Aorta (tissue), 5 donors: ENCODE measurements at places on chromosomes 1 and 21.

- DNase-seq: no peak
These were observed 211.2 kb upstream of the PTBP2 start for GRCh38 chr1:96510391-96510790.

GRCh38 chr1:64754173-64754572 is 9.3 kb downstream of the RAVER2 start:
- no peak for DNase-seq

DNA sequence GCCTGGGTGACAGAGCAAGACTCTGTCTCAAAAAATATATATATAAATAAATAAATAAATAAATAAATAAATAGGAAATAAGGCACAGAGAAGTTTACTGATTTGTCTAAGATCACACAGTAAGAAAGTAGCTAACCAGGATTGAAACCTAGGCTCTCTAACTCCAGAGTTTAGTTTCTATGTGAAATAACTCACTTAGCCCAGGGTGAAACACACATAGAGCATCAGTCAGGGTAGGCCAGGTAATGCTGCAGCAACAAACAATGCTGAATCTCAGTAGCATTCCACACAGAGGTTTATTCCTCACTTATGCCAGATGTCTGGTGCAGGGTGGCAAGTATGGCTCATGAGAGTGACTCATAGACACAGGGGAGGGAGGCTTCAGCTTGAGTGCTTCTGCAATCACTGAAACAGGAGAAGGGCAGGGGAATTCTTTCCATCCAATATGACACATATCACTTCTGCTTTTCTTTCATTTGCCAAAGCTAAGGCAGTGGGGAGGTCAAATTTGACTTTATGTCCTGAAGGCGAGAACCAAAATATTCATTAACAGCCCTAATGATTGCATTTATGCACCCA is 37.1 kb upstream of the KANK4 start:
- no peak for DNase-seq

DNA sequence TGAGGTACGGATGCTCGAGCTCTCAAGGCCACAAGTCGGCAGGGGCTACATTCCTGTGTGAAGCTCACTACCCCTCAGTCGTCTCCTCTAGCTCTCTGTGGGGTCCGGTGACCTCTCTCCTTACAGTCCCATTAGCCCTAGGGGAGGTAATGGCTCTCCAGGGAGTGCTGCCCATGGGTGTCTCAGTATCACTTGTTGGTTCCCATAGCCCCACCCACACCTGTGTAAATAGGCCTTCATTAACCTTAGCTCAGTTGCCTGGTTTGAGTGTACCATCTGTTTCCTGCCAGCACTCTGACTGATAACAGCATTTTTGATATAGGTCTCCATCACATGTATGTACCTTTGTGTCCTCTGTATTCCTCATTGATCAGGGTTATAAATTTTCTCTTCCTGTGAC is 133.2 kb upstream of the KCNJ15 start:
- no peak for DNase-seq

DNA sequence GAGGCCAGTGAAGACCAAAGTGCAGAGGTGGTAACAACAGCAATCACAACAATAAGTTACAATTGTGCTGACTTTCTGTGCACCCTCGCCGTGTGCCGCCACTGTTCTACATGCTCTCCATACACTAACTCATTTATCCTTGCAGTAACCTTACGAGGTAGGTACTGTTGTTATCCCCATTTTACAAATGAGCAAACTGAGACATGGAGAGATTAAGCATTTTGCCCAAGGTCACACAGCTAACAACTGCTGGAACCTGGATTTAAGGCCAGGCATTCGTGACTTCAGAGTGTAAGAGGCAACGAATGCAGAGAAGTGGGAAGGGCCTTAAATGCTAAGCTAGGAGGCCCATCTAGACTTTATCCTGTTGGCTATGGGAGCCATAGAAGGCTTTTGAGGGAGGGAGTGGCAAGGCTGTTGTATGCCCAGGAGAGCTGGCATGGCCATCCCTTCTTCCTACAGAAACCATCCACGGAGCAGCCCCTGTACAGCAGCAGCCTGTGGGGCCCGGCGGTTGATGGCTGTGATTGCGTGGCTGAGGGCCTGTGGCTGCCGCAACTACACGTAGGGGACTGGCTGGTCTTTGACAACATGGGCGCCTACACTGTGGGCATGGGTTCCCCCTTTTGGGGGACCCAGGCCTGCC is 36.6 kb downstream of the AZIN2 start:
- DNase-seq: no peak

- no peak for DNase-seq
These were observed 25.9 kb upstream of the USP25 start for GRCh38 chr21:15703932-15704331.

DNA sequence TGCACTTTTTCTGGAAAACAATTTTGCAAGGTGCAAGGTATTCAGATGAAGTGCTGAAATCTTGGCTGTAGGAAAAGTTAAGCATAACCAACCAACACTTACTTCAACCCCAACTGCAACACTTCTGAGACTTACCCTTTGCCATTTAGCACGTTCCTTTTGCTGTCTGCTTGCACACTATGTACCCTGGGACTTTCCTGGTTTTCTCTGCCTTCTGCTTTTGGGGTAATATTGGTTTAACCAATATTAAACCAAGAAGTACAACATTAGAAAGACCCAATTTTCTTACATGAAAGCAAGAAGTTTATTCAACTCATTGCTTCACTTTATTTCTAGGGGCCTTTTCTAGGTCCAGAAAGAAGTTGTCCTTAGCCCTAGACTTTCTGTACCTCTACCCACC is 193.0 kb downstream of the HLX start:
- no peak for DNase-seq

GRCh38 chr1:19973616-19974015 is 5.8 kb downstream of the PLA2G2A start:
- DNase-seq: no peak

DNA sequence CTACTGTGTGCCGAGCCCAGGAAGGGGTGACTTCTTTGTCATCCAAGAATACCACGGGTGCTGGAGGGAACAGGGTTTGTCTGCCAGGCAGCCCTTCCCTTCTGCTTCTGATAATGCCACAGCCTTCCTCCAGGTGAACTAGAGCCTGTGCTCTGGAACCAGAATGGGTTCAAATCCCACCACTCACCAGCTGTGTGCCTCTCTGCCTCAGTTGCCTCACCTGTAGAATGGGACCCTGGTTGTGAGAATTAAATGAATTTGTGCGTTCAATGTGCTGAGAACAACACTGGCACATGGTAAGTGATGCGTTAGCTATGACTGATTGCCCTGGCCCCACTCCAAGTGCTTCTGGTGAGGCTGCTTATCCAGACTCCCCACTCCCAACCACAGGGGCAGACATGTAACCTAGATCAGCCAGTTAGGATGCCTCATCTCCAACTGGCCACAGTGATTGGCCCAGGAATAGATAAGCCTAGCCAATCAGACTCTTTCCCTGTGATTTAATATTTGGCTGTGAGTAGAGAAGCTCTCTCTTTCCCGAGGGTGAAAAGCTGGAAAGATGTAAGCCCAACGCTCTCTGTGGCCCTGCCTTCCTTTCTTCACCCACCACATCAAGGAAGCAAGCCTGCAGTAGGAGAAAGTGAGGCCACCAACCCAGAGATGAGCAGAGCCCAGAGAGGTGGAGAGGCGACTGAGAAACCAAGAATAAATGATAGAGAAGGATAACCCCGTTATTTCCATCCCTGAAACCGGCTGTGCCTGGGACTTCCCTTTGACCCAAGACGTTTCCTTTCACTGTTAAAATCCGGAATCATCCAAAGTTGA is 20.8 kb upstream of the LAPTM5 start:
- DNase-seq: no peak

DNA sequence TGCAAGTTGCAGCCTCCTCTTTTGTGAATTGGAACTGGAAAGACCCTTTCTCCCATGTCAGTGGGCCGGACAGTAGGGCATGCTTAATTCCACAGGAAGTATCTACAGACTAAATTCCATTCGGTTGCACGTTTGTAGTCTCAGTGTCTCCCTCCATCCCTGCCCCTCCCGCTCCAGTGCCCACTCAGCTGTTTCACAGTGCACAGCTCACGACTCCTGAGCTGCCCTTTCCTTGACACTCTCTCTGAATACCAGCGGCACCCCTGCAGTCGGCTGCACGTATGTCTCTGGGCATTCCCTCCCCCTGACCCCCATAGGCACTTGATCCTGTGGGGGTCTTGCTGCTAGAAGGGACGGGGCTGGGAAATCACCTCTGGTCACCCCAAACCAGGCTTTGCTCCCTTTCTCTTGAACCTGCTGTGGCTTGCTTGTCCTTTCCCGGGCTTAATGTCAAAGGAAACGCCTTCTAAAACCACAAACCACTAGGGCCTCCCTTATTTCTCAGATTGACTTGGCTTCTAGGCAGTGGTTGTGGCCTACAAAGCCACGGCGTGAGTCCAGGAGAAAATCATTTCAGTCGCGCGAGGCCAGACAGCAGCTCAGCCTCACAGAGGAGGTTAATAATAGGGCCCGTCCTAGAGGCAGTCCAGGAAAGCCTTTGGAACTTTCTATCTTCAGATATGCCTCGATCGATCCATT is 365.3 kb upstream of the PROX1 start:
- no peak for DNase-seq

GRCh38 chr1:30740251-30741238 is 17.0 kb downstream of the LAPTM5 start:
- DNase-seq: no peak

GRCh38 chr1:168007691-168008090 is 70.8 kb upstream of the MPC2 start:
- DNase-seq: no peak

- DNase-seq: no peak
These were observed 173.7 kb upstream of the COA6 start for GRCh38 chr1:234199476-234200127.

- peak; percentile 83 for DNase-seq
These were observed 43.3 kb downstream of the PTPRC start for GRCh38 chr1:198681831-198682759.

DNA sequence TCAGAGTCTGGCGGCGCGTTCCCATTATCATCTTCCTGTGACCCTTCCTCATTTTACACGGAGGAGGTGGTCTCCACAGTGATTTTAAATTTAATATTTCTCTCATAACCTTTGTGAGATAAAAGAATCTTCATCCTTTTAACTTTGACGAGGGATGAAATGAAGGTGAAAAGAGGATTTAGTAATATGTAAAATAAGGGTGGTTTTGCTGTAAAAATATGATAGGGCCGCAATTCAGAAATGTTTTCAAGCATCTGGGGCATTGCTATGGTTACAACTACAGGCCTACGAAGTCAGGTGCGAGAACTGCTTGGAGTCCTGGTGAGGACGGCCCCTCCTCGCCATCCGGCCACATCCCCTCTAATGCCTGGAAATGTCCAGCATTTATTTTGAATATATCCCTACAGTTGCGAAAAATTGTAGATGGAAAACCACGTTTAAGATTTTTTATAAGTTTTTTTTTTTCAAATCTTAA is 422 bp upstream of the RSBN1 start:
- no peak for DNase-seq

DNA sequence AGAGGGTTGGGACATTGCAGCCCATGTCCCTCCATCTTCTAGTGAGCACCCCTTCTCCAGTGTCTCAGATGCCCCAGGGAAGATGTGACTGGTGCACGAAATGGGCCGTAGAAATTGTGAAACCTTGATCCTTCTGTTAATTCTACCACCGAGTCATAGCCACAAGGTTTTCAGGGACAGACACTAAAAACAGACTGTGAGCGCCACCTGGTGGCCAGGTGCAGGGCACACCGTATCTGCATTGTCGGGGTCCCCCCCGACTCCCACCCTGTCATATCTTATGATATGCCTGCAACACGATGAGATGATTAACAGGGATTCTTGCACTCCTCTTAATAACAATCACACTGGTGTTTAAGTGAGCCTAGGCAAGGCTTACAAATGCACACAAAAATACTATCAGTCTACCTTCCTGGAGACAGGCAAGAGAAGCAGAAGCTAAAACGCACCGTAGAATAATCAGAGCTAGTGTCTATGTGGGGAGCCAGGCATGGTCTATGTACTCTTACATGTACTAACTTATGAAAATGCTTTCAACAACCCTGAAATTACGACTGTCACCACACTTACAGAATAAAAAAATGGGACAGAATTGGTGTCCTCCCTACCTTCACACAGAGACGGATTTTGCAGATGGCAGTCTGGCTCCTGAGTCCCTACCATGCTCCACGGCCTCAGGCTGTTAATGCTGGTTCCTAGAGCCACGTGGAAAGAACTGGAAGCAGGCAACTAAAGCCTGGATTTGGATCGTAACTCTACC is 57.9 kb downstream of the FHAD1 start:
- DNase-seq: peak; percentile 87

DNA sequence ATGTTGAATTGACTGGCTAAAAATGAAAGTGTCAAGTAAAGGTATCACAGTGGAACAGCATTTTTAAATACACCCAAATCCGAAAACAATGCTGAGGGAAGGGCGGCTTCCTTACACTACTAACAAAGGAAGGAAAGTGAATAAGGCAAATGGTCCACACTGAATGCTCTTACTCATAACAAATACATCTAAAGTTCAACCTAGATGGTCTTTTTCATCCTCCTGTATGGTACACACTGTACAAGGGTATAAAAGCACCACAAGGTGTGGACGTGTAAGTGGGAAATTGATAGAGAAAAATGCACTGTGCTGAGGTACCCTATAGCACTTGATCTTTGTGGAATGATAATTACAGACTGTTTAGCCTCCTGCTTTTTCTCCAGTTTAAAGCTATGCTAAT is 7.1 kb upstream of the PALMD start:
- no peak for DNase-seq

DNA sequence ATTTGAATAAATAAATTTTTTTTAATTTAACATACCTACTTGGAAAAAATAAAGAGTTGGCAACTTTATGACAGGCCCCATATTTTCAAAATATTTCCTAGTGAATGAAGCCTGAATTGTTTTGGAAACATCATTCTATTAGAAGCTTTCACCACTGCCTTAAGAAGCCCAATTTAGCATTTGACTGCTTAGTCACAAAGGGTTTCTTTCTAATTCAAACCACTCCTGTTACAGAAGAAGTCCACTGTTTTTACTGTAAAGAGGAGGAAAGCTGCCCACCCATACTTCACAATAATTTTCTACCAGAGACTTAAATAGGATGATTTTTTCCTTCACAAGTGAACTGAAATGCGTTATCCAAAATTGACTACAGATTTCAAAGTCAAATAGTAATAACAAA is 534.6 kb upstream of the PTBP2 start:
- no peak for DNase-seq

DNA sequence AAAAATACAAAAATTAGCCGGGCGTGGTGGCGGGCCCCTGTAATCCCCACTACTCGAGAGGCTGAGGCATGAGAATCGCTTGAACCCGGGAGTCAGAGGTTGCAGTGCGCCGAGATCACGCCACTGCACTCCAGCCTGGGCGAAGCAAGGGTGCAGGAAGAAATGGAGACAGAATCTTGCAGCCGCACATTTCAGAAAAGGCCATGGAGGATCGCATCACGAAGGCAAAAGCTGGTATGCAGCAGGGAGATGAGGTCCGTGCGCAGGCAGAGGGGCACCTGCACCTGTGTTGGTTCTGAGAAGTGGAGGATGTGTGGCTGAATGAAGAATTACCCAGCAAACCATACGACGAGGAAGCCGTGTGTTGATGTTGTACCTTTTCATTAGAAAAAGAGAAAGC is 53.0 kb upstream of the ABCG1 start:
- DNase-seq: no peak

GRCh38 chr1:229092377-229093237 is 178.3 kb upstream of the RAB4A start:
- no peak for DNase-seq
